Activated T-cell treated with anti-CD3 and anti-CD28 coated beads, Interleukin-2, amount 50 U/mL, for 48 hours (primary cell): ENCODE measurements at places on chromosomes 6 and 20.
A peak's percentile ranks its signal among the peaks of the same experiment; 100 is the strongest.

GRCh38 chr20:25178563-25179438, 16.7 kb upstream of the ENTPD6 start:
- peak; percentile 38 for DNase-seq

DNA sequence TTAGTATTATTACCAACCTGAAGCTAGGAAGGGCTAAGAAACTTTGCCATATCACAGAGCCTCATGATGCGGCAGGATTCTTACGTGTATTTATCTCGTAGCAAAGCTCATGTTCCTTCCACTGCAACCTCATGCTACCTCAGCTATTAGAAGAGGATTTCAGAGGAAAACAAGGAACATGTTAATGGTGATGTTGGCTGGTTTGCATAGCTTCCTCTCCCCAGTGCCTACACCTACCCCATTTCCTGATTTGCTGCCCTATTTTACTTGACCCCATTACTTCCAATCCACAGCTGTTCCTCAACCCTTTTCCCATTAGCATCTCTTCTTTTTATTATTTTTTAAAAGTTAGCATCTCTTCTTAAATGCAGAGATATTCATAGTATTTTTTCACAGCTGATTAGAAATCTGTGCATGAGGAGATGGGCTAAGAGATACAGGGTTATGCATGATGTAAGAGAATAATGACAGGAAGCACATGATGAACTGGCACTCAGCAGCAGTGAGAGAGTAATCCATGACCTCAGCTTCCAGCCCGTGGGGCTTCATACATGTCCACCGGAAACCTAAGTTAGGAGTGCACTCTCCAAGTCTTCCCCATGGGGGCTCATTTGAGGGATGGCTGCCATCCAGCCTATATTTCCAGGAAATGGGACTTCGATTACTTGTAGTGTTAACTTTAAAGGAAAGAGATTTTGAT, 106.1 kb upstream of the ASF1A start:
- no peak for DNase-seq

- DNase-seq, result peak; percentile 68
Measured at GRCh38 chr6:26044140-26045064, 42.8 kb upstream of the HFE start.

- DNase-seq, result no peak
Measured at GRCh38 chr6:2748183-2748582, 2.5 kb downstream of the MYLK4 start.

DNA sequence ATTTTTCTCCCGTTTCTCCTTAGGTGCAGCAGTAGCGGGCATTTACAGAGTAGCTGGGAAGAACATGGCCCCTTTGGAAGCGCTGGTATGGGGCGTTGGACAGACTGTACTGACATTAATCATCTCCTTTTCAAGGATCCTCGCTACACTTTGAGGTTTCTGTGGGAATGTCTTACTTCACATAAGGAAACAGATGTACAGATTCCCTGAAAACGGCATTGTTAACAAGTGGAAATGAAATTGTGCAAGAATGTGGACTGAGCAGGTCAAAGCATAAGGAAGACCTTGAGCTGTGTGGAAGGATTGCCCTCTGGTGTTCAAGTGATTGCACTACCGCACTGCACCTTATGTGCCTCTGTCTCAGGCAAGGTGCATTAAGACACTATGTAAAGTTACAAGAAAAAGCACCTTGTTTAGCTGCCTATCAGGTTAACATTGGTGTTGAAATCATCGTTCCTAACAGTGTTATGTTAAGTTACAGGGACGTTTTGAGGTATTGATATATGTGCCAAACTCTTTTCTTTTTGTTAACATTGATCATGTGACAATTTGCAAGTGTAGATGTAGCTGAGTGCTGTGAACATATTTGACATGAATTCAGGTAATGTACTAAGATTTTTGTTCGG, 38.0 kb downstream of the TMEM170B start:
- DNase-seq, result peak; percentile 43

DNA sequence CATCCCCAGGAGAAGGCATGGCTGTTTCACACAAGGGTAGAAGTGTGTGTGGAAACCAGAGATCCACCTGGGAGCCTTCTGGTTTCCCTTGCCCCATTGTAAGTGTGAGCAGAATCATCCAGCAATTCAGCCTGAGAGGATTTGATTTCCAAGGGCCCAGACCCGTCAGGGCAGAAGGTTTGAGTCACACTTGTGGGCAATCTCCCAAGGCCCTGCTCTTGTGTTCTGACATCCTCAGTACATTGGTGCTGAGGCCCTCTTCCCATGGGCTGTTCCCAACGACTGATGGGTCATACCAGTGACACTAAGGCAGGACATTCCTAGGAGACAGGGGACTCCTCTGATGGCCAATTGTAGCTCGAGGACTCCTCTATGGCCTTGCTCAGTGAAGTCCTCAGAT, 58.2 kb upstream of the POLR1H start:
- no peak for DNase-seq

DNA sequence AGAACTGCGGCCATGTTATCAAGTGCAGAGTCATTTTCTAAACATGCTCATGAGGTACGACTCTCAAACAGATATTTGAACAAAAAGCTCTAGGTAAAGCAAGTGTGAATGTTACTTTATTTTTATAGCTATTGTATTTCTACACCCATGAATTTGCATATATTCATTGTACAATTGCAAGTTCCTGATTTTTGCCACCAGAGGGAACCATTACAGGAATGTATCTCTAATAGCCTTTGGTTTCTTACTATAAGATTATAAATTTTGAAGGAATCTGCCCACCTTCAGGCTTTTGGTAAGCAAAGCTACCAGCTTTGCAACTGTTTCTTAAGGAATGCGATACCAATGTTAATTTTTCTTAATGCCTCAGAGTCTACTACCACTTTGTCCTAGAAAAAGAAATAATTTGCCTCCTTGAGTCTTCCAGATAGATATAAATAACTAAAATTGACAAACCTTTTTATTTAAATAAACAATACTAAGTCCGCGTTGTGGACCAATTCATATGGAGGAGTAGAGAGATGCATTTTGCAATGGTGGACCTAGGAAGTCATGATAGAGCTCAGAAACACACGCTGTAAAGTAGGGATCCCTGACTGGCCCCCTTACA, 125.4 kb upstream of the SAMD5 start:
- DNase-seq, result no peak

GRCh38 chr6:125953502-125953875, 3.1 kb upstream of the HINT3 start:
- DNase-seq, result no peak

- DNase-seq, result no peak
Measured at GRCh38 chr20:13147071-13147963, 73.8 kb upstream of the ISM1 start.

- DNase-seq, result no peak
Measured at GRCh38 chr6:46136831-46137230, 7.0 kb downstream of the ENPP4 start.

- no peak for DNase-seq
Measured at GRCh38 chr6:143598466-143599080, 79.2 kb upstream of the PHACTR2 start.

DNA sequence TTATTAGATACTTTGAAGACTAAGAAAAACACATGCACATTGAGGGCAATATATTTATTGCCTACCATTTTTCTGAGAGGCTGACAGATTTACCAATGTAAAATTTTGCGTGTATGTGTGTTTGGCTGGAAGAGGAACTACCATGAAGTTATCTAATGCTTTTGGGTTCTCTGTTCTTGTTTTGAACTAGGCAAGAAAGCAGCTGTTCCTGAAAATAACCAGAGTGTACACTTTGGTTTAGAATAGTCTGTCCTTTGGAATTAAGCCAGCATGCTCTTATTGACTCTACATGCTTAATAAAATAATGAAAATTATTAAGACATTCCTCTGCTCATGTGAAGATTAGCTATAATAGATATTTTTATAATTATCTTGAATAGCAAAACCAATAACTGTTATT, 129.2 kb downstream of the MYB start:
- DNase-seq, result no peak

DNA sequence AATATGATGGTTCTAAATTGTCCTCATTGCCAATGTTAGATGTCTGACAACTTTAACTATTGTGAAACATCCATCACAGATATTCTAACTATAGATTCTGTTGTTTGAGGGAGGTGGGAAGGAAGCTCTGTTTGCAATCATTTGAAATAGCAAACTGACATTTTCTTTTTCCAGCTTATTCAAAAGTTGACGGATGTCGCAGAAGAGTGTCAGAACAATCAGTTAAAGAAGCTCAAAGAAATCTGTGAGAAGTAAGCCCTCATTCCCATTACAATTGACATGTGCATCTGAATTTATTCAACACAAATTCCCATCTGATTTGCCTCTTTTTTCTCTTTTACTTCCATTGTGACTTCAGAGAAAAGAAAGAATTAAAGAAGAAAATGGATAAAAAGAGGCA, 280.6 kb upstream of the PLCB4 start:
- DNase-seq, result no peak

DNA sequence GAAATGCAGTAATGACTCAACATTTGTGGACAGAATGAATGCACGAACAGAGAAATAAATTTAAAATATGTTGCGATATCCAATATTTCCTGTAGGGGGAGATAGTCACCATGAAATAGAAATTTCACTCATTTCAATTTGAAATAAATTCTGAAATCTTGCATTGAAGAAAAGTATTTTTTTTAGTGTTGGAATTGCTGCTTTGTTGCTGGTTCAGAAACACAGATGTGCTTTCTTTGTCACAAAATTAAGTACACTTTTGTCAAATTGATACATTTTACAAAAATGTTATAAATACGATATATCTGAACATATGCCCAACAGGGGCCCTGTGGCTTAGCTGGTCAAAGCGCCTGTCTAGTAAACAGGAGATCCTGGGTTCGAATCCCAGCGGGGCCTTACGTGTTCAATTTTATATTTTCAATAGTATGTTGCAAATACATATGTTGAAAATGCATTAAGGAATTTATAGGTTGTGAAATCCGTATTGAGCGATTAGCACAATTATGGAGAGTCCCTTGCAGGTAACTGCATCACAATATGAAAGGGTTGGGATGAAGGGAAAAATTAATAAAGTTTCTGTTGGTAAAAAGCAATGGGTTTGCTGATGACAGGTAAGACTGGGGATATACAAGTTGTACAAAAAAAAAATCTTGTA, 85.4 kb upstream of the PRSS16 start:
- DNase-seq, result peak; percentile 61

GRCh38 chr6:165584541-165584940, 78.5 kb downstream of the PDE10A start:
- DNase-seq, result no peak

GRCh38 chr20:53539516-53539915, 54.1 kb downstream of the ZNF217 start:
- no peak for DNase-seq

DNA sequence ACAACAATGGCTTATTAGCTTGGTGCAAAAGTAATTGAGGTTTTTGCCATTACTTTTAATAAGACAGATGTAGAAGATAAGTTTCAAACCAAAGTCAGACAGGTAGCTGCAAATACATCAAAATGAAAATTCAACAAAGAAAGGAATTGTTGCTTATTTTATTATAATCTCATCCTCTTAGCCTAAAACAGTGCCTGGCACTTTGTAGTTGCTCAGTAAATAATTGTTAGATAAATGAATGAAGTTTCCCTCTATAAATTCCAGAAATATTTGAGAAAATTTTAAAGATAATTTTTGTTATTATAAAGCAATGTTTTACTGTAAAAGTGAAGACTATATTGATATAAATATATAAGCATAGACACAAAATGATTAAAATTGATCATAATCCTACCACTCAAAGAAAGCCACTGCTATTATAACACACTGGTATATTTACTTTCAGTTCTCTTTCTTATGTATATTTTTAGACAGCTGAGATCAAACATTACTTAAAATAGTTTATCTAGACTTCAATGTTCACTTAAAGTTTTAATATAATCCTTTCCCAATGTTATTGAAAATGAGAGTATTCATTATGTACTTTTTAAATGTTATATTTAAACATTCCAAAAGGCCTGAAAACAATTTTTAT, 42.5 kb downstream of the SESN1 start:
- DNase-seq, result no peak

GRCh38 chr20:6295127-6295866, 172.5 kb upstream of the FERMT1 start:
- no peak for DNase-seq

GRCh38 chr6:111759836-111760785, 113.1 kb downstream of the FYN start:
- peak; percentile 65 for DNase-seq

- DNase-seq, result no peak
Measured at GRCh38 chr6:11889572-11889971, 111.0 kb upstream of the ADTRP start.

- DNase-seq, result no peak
Measured at GRCh38 chr6:33168284-33168601, 24.0 kb downstream of the COL11A2 start.

GRCh38 chr6:84671183-84671582, 93.2 kb downstream of the TBX18 start:
- no peak for DNase-seq

- DNase-seq, result no peak
Measured at GRCh38 chr6:139858429-139858828, 484.0 kb upstream of the CITED2 start.

- no peak for DNase-seq
Measured at GRCh38 chr6:145187491-145188206, 547.7 kb downstream of the EPM2A start.

DNA sequence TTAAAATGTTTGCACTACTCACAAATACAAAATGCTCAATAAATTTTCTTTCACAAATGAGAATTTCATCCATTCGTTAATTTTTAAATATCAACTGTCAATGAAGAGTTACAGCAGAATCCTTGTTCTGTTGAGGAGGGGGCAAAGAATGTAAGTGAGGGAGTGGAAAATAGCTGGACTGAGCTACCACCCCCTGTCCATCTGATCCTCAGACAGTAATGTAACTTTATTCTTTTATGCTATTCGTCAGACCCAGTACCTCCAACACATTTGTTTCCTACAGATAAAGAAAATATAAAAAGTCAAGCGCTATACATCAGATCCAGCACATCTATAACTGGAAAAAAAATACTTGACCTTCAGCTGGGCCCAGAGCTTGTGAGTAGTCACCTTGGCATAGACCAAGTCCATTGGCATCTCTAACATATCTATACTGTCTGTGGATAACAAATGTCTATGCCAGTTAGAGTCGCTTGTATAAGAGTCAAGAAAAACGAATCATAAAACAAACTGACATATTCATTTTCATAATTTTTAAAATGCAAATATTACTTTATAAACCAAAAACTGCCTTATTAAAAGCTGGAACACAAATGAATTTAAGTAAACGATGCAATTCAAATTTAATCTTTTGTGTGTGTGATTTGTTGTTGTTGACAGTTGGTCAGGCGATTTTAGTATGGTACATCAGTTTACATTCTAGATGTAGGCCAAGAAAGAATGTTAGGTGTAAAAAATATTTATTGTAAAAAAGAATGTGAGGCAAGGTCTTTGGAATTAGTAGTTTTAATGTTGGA, 57.2 kb upstream of the HFE start:
- no peak for DNase-seq

DNA sequence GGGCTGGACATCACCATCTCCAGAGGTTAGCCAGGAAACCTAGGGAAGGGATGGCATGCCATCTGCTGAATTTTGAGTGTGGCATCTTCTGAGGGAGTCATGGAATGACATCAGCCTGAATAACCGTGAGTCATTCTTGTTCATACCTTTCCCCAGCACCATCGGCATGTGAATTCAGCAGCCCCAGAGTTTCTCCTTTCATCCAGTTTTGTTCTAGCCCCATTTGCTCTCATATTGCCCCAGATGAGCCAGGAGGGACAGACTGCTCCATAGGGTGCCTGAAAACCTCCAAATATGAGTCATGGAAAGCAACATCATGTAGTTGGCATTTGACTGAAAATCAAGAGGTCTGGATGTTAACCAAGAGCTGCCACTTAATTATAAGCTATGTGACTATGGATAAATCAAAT, 219.2 kb upstream of the SGK1 start:
- DNase-seq, result no peak
